Stimulated activated CD8-positive, alpha-beta memory T cell treated with anti-CD3 and anti-CD28 coated beads, Interleukin-4, amount 100 ng/mL, for 4 hours (primary cell): ENCODE measurements at places on chromosomes 4 and X.

- DNase-seq = no peak
Measured at GRCh38 chr4:15416357-15417232, 11.2 kb upstream of the C1QTNF7 start.

GRCh38 chr4:166293556-166293955 lies 420.5 kb downstream of the TLL1 start:
- no peak for DNase-seq

DNA sequence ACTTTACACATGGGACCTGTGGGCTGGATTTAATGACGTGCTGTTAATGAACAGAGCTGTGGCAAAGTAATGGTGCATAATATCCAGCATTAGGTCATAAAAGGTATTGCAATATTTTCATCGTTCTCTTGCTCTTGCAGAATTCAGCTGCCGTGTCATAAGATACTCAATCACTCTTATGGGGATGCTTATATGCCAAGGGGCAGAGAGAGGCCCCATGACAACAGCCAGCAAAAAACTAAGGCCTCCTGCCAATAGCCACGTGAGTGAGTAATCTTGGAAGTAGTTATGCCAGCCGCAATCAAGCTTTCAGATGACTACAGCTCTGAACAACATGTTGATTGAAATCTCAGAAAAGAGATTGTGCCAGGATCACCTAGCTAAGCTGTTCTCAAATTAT lies 616.9 kb downstream of the FSTL5 start:
- no peak for DNase-seq

DNA sequence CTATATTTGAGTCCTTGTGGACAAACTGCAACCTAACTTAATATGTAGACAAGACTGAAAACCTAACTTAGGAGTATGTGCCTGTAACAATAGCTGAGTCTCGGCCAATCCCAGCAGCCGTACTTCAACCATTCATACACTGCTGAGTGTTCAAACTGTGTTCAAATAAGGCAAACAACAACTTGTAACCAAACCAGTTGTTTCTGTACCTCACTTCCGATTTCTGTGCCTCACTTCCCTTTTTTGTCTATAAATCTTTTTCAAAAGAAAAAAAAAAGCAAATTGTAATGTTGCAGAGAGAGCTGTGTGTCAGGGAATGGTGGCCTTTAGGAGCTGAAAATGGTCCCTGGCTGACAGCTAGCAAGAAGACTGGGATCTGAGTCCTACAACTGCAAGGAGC lies 46.0 kb downstream of the GEMIN8 start:
- no peak for DNase-seq

DNA sequence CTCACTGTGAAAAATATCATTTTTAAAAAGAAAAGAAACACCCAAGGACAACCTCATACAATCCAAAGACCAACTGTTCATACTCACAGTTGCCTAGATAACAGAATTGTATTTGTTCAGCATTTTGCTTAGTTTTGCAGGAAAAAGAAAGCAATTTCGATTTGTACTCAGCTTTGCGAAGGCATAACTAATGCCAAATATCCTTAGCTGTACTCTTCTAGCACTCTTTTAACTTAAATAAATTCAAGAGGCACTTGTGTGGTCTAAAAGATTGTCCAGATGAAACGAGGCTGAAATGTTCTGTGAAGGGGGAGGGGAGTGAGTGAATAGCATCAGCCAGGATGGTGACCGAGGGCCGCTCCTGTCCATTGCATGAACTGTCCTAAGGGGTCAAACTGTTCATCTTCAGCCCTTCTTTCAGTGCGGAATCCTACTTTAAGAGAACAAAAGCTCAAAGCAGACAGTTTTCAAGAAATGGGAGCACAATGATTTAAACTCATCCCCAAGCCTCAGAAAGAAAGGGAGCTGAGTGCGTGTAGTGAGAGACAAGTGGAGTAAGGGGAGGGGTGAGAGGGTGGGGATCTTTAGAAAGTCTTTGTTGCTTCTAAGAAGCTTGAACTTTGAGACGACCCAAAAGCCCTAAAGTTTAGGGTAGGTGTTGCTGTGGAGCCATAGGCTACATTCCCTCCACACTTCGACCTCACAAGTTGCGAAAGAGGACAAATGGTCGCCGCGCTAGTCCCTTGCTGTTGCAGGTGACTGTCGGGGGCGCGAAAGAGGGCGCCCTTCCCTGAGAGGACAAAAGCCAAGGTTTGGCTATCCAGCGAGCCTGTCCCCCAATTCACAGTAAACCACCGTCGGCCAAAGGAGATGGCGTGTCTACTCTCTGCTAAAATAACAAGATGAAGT lies 4.0 kb upstream of the NEUROG2 start:
- no peak for DNase-seq

DNA sequence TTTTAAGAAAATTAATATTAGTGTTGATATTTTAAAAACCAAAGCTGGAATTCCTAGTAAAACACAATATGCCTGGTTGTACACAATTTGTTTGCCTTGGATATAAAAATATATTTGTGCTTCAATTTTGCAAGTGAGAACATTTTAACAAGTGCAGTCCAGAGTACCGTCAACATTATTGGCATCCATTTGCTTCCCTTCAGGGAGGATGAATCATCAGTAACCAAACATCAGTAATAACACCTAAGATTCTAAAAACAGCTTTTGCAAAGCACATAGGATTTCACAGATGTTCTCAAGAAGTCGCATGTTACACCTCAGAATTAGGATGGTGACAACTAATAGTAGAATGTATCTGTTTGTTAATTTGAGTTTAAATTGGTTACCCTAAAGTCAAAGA lies 262.6 kb upstream of the BMP3 start:
- no peak for DNase-seq

GRCh38 chr4:64340218-64341110 lies 68.8 kb downstream of the TECRL start:
- DNase-seq = no peak

DNA sequence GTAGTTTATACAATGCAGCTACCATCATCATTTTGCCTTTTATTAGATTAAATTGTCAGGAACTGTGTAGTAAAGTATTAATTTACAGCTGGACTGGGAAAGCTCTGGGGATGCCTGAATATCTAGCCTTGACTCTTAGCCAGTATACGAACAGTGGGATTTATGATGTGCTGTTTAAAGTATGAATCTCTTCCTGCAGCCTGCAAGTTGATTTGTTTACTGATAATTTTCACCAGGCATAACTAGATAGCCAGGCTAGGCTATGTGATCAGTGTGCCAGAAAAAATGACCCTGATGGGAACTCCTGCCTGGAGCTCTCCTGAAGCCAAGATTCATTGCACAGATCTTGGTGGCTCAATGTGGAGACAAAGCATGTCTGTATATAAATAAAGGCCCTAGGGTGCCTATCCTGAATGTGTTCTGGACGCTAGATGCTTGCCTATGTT lies 119.2 kb downstream of the SCLT1 start:
- no peak for DNase-seq

GRCh38 chr4:150136481-150136880 lies 58.2 kb downstream of the DCLK2 start:
- DNase-seq = no peak

DNA sequence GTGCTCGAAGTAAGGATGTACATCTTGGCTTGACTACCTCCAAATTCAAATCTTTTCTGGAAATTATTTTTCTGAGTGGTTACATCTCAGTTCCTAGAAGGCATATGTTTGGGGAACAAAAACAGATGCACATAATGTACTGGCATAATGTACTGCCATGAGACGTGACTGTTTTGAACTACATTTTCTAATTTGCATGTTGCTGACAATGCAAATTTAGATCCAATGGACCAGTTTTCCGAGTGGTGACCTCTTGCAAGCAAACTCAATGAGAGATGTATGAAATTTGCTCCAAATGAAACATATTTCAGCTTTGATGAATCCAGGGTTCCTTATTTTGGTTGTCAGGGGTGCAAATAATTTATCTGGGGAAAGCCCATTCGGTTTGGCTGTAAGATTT lies 694.3 kb downstream of the GRXCR1 start:
- no peak for DNase-seq

DNA sequence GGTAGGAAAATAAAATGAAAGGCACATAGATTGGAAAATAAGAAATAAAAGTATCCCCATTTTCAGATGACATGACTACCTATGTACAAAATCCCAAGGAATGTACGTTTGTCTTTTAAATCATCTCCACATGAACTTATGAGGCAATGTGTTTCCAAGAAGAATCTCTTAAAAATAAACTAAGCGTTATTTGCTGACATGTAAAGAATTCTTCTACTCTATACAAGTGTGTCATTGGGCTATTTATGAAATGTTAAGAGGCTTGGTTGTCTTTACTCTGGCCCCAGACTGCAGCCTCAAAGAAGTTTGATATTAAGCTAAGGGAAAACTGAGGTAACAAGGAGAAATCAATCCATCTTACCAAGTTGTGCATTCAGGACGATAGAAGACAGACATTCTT lies 17.1 kb downstream of the BEX3 start:
- DNase-seq = no peak

DNA sequence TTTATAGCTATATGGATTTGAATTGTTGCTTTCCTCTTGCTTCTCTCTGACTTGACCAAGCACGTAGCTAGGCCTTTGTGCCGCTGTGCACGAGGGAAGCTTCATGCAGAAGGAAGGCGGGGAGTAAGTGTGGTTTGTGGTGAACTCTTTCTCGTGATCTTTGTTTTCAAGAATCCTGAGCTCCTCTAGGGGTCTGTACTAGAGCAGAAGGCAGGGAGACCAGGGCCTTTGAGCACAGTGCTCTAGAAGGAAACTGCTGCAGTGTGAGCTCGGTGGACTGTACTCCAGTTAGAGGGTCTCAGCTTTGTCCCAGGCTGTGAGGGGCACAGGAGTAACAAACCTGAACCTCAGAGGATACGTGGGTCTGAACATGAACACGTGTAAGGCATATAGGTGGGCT lies 49.0 kb downstream of the AGA start:
- DNase-seq = no peak

- DNase-seq = no peak
Measured at GRCh38 chrX:64975491-64975890, 759 bp downstream of the ZC4H2 start.

DNA sequence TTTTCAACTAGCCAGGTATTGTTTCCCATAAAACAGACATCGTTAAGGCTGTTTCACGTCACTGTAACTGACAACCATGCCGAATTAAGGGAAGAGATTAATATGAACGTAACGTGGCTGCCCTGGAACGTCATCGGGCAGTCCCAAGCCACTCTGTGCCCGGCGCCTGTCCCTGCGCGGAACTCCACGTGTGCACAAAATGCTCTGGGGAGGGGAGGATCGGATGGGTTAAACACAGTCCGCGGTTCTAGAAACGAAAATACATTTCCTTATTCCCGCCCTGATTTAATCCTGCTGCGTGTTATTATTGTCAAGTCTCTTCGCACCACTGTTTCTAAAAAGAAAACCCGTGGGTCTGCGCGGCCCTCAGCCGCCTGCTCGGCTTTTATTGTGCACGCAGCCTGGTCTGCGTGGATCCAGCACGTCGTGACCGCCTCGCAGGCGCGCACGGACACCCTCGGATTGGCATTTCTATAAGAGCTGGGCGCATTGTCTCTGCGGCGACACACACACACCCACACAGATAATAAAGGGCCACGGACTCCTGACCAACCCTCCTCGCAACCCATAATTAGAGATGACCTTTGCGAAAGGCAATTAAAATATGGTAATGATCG lies 69.6 kb upstream of the BCOR start:
- DNase-seq = no peak

- no peak for DNase-seq
Measured at GRCh38 chr4:184154199-184154598, 63.5 kb downstream of the ENPP6 start.

- DNase-seq = no peak
Measured at GRCh38 chrX:46180258-46180687, 364.9 kb downstream of the ZNF674 start.

DNA sequence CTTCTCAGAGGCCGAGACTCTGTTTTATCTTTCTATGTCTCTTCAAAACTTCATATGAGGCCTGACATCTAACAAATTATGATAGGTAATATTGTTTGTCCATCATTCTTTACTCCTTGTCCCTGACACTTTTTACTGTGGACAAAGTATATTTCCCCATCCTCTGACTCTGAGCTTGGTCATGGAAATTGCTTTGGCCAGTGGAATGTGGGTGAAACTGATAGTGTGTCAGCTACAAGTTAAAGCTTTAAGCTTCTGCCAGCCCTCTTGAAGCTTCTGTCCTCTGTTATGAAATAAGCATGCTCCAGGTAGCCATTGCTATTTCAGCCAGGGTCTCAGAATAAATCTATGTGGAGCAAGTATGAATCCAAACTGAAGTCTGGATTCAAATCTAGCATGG lies 604.6 kb downstream of the BCOR start:
- DNase-seq = no peak

DNA sequence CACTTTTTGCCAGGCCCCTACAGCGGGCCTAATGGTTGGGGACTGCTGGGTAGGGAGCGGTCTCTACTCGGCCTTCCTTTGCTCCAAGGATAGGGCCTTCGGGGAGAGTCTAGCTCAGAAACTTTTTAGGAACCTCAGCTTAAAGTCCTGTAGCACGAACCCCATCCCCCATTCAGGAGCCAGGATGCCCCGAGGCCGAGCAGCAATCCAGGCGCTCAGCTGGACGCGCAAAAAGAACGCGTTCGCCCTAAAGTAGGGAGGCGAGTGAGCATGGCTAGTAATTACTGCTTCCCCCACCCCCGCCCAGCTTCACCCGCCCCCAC lies 9.7 kb downstream of the POU4F2 start:
- no peak for DNase-seq

DNA sequence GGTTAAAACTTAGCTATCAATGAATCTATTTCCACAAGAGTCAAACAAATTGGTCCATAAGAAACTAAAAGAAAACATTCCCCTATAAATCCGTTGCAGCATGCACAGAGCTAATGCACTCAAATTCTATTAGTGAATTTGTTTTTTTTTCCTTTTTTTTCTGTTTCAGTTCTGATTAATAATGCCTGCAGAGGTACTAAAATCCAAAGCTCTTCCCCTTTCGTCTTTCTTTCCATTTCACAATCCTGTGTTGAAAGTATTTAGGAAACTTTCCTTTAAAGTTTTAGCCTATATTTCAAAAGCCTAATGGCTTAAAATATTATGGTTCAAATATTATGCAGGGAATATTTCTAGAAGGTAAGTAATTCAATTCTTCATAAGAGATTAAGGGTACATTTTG lies 45.9 kb upstream of the VEGFD start:
- no peak for DNase-seq

GRCh38 chrX:131704136-131704695 lies 160.3 kb downstream of the OR13H1 start:
- DNase-seq = peak; percentile 68

- DNase-seq = no peak
Measured at GRCh38 chr4:113094802-113095201, 45.3 kb downstream of the ANK2 start.

DNA sequence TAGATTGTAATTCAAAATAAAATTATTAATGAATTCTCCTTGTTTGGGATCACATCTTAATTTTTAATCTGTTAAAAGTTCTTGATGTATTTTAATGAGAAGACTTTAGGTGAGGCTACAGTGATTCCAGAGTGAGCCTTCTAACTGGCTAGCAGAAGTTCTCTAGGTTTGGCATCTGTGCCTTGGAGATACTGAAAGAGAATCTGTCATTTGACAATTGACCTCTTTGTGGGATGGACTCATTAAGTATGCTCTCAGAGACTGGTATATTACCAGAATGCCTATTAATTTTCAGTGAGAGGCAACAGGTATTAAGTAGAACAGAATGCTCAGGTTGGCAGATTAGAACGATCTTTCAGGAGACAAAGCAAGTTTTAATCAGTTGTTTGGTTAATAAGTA lies 10.2 kb downstream of the CCNG2 start:
- DNase-seq = no peak

GRCh38 chrX:17521871-17522693 lies 147.1 kb downstream of the NHS start:
- no peak for DNase-seq

- DNase-seq = no peak
Measured at GRCh38 chrX:131830400-131831184, 192.5 kb upstream of the STK26 start.

- no peak for DNase-seq
Measured at GRCh38 chrX:10142041-10142599, 14.7 kb upstream of the CLCN4 start.
